ENCODE measurements at places on chromosomes 3 and 15.

DNA sequence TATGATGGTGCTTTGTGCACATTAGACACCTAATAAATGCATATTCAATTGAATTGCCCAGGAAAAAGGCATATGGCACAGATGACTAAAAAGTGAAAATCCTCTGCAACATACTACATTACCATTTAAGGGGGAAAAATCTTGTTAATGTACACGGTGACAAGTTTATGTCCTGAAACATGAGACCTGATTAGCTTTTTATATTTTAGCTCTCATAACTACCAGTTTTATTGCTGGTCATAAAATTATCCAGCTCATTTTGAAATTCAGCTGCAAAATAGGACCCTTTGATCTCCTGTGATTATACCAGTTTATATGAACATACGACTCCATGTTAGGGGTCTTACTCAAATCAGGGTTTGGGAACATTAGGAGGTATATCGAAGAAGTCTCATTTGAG is 684.6 kb upstream of the CCDC54 start:
- no peak for DNase-seq

- DNase-seq = no peak
These were observed 170.4 kb downstream of the KLHL25 start for GRCh38 chr15:85624291-85624801.

- DNase-seq = no peak
These were observed 285.7 kb upstream of the CTNNB1 start for GRCh38 chr3:40913641-40914040.

DNA sequence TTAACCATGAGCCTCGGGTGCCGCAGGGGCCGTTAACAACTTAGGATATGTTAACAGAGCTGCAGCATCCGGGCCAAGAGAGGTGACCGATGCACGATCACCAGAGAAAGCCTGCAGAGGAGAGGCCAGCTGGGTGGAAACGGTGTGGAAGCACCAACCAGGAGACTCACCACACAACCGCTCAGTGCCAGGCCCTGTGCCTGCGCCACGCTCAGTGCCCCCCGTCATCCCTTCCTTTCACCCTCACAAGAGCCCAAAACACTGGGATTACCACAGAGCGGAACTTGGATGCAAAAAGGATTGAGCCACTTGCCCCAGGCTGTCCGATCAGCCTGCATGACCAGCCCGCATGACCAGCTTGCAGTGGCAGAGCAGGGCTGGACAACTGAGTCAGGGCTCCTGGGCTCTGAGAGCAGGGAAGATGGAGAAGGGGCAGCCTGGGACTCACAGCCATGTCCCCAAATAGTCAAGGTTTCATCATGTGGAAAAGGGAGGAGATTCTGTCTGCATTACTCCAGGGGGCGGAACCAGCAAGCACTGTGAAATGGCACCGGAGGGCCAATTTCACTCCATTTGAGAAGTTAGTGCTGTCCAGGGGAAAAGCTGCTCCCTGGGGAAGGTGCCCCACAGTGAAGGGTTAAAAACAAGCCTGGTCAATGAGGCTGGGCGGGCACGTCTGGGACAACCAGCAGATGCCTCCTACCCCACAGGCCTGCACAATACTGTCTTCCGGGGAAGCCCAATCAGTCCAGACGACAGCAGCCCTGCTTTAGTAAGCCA is 156.8 kb downstream of the ATP10A start:
- DNase-seq = no peak

DNA sequence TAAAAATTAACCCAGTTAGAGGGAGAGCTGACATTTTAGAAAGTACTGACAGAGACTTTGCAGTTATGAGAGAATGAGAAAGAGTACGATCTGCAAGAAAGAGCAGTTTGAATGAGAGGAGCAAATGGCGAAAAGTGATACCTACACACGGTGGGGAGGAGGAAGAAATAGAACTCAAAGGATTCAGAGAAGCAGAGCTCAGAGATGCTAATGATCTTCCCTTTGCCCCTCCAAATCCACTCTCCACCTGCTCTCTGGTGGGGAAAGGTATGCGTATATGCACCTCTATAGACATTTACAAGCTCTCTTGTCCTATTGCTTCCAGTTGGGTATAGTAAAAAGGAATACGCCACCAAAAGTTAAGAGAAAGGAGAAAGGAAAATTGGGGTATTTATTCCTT is 123.3 kb upstream of the TTC14 start:
- DNase-seq = no peak

DNA sequence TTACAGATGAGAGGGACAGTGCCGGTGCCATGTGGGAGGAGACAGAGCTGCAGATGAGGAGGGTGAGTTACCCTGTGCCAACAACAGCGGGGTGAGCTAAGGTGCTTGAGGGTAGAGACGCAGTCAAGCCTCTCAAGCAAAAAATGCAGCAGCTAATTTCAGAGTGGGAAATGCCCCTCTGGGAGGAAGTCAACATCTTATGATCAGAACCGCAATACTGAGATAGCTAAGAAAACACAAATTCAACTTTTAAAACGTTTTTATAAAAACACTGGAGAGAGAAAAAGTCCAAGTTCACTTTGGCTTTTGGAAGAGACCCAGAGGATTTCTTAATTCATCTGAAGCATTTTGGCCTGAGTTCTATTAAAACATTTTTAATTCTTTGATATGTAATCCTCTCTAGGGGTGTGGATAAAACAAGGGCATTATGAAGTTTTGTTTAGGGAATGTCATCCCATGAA is 319.2 kb downstream of the SLC9A9 start:
- DNase-seq = peak; percentile 61

DNA sequence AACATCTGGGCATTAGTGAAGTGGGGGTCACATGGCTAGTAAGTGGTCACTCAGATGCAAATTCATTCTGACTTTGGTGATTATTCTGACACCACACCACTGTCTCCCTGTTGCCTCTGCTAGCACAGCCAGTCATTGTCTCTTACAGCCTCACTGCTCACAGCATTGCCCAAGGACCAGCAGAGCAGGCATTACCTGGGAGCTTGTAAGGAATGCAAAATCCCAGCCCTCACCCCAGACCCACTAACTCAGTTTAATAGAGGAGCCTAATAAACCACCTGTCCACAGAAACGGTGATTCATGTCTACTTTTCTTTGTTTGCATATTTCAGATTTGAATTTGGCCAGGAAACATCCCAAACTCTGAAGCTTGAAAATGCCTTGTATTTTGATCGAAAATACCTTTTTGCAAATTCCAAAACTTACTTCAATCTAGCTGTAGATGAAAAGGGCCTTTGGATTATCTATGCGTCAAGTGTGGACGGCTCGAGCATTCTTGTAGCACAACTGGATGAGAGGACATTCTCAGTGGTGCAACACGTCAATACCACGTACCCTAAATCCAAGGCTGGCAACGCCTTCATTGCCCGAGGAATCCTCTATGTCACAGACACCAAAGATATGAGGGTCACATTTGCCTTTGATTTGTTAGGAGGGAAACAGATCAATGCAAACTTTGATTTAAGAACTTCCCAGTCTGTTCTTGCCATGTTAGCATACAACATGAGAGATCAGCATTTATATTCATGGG is 62.7 kb downstream of the GLDN start:
- no peak for DNase-seq

DNA sequence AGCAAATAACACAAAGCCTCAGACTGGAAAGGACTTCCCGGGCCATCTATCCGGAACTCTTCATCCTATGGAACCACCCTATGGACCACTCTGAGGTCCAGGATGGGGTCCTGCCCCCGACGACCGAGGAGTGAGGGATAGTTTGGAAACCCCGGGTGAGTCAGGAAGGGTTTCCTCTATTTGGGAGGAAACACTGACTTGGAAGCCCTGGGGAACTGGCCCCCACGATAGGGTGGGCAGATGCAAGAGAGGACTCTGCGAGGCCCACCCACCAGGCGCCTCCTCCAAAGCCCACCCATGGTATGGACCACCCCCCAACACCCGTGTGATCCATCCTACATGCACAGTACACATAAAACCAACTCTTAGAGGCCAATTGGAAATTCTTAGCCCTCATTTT is 69.4 kb downstream of the CPN2 start:
- DNase-seq = no peak

DNA sequence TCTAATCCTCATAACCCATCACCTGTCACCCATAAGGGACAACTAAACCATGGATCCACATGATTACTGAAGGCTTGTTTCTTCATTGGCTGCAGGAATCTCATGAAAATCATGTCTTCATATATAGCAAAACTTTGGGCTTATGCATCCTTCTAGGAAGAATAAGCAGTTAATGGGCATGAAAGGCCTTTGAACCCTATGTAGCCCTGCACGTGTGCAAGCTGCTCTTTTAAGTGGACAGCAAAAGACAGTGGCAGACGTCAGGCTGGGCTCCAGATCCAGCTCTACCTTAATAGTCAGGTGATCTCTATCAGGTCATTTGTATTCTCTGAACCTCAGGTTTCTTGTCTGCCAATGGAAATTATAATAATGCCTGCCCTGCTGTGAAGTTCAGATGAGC is 18.9 kb downstream of the CYP19A1 start:
- no peak for DNase-seq

DNA sequence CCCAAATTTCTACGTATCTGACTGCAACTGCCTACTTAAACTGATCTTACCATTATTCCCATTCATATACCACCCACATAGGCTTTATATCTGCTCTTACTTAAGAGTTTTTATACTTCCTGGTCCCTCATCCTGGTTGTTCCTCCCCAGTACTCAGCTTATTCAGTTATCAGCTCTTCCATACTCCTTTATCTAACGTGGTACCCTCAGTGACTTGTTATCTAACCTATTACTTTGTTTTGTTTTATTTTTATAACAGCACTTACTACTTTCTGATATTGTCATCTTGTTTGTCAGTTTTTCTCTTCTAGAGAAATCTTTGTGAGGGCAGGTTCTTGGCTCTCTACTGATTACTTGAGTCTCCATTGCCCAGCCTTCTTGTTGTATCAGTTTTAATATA is 100.6 kb downstream of the ZNF609 start:
- no peak for DNase-seq

- DNase-seq = no peak
These were observed 137.2 kb upstream of the ICE2 start for GRCh38 chr15:60616147-60616546.

DNA sequence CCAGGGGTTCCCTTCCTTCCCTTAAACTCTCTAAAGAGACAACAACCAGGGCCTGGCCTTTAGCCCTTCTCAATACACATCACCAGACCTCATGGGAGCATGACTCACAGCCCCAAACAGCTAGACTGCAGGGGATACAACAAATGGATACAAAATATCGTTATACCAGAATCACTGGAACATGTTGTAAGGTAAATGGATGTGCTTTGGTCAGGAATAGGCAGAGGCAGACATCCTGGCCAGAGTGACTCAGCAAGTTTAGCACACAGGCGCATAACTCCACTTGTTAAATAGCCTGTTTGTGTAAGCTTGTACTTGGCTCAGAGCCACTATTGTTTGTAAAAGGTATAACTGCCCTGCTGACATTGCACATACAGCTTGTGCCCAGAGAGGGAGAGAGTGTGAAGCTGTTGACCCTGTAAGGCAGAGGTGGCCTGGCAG is 18.3 kb downstream of the TMED3 start:
- no peak for DNase-seq

- DNase-seq = no peak
These were observed 19.2 kb downstream of the KLF13 start for GRCh38 chr15:31345606-31346366.

GRCh38 chr3:127853681-127854080 is 31.4 kb upstream of the MGLL start:
- DNase-seq = no peak

DNA sequence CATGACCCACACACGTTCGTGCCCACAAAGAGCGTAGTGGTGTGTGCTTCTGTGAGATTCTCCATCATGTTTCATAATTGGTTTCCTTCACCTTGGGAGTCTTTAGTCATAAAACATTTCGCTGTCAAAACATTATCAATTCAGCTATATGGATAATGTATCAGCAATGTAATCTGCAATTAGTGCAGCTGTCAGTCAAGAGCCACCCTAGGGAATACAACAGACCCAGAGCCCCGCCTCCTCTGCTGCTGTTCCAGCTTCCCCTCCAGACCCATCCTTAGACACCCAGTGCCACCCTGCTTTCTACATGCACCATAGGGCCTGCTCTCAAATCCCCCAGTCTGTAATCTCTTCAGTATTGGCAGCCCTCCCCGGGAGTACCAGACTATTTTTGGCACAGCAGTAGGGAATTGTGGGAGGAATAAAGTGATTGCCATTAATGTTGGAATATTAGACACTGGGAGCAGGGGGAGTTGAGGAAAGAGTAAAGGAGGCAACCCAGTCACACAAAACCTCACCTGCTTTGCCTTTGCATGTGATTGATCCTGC is 31.5 kb upstream of the C3orf80 start:
- no peak for DNase-seq

GRCh38 chr3:34053626-34054025 is 255.2 kb downstream of the PDCD6IP start:
- no peak for DNase-seq

GRCh38 chr3:134496471-134497071 is 10.7 kb downstream of the CEP63 start:
- no peak for DNase-seq

DNA sequence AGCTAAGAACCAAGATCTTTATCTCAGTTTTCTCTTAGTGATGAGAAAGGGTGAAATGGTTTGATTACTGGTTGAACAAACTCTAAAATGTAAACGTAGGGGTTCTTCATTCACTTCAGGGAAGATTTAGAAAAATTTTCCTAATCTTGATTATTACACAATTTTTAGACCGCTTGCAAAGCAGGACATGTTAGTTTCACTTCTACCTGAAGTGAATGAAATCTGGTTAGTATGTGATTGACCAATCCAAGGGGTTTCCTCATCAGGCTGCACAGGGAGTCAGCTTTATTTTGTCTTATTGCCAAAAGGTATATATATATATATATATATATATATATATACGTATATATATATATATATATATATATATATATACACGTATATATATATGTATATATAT is 740.4 kb downstream of the TUSC7 start:
- DNase-seq = no peak

DNA sequence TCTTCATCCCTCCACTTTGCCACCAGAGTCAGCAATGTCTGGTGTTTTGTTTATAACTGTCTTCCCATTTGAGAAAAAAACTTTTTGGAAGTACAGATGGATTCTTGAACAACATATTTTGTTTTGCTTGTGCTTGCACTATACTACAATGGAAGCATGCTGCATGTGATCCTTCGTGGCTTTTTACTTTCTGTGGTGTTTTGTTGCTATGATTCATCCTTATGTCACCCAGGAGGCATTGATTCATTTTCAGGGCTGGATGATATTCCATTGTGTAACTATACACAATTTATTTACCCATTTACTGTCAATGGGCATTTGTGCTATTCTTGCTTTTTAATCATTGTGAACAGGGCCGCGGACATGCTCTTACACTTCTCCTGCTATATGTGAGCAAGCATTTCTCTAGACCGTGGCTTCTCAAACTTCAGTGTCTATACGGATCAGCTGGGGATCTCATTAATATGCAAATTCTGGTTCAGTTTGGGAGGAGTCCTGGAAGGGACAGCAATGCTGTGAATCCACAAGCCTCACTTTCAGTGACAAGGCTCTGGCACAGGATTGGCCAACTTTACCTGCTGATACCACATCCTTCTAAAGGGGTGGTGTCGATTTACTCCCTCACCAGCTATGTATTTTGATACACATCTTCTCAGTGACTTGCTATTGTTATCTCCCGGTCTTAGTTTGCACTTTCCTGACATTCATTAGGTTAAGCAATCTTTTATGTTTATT is 65.9 kb downstream of the POLR2M start:
- DNase-seq = no peak

Measured in pons (tissue), 1 donor.